ENCODE measurements at places on chromosomes 6 and 20.

- DNase-seq: no peak
Measured at GRCh38 chr20:39571171-39571570, 609.0 kb downstream of the DHX35 start.

DNA sequence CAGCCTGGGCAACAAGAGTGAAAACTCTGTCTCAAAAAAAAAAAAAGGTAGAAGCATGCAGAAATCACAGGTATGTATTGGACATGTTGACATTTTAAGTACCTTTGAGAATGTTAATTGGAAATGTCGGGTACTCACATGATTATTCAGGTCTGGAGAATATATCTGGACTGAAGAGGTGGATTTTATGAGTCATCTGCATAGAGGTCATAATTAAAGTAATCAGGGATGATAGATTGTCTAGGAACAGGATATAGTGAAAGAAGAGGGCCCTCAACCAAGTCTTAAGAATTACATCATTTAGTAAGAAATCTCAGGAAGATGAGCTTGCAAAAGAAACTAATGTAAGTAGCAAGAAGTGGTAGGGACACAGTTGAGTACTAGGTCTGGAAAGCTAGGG is 212.5 kb downstream of the UTRN start:
- DNase-seq: no peak

DNA sequence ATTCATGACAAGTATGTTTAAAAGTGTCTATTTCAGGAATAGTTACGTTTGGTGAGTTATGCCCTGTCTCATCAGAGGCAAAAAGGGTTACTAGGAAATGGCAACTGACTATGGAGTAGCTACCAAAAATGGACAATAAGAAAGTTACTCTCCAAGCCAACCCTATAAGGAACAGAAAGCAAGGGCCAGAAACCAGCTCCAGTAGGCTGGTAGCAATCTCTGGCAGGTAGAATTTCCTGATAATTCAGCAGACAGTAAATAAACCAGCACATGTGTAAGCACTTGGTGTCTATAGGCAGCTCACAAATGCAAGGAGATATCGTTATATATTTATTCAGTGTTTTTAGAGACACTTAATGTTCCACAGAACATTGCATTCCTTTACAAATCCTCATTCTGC is 20.3 kb downstream of the SOX4 start:
- no peak for DNase-seq

- DNase-seq: no peak
Measured at GRCh38 chr20:19737025-19737424, 21.0 kb upstream of the RIN2 start.

DNA sequence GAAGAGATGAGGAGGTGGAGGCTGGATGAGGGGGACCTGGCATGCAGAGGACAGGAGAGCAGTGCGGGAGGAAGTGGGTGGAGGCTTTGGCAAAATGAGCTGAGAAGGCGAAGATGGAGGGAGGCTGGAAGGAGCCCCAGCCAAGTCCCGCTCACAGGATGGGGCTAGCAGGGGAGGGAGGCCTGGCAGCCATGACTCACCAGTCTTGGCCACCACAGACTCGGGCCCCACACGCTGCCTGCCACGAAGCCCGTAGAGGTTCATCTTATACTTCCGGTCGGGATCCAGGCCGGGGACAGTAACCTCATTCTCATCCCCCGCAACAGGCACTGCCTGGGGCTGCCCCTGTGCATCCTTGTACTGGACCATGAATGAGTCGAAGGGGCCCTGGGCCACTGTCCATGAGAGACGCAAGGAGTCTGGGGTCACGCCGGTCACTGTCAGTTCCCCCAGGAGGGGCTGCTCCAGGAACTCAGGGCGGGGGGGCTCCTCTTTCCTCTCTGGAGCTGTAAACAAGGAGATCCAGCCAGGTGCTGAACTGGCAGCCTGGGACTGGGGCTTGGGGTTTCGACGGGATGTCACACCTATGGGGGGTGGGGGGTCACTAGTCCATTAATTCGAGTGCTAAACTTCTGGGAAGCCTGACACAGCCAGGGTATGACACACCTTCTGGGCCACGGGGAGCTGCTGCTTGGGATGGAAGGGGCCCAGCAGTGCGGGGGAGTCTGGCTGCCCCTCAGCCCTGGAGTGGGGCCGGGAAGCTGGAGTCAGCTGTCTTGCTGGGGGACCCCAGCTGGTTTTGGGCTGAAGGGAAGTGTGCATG is 27.8 kb downstream of the TNXB start:
- peak; percentile 53 for DNase-seq

DNA sequence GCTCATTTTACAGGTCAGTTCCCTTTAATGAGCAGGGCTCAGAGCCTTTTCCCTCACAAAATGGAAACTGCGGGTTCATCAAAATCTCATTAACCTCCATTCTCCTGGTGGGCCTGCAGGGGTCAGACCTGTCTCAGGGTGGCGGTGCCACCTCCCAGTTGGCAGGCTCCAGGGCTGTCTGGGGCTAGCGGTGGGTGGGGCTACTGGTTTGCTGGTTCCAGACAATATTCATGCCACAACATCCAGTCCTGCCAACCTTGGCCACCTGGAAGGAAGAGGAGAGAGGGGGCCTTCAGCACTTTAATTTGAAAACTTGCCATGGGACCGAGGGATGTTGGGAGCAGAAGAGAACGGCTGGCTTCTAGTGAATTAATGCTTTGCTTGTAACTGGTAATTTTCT is 41.9 kb upstream of the CTNNBL1 start:
- no peak for DNase-seq

- no peak for DNase-seq
Measured at GRCh38 chr20:39899881-39900280, 789.2 kb downstream of the MAFB start.

GRCh38 chr6:10048370-10049297 is 366.2 kb downstream of the TFAP2A start:
- no peak for DNase-seq

Data from cerebellum (tissue), 4 donors.